Stimulated activated CD8-positive, alpha-beta memory T cell treated with anti-CD3 and anti-CD28 coated beads, Interleukin-2, amount 100 ng/mL, for 1 hour (primary cell): ENCODE measurements at places on chromosomes 1 and 21.

DNA sequence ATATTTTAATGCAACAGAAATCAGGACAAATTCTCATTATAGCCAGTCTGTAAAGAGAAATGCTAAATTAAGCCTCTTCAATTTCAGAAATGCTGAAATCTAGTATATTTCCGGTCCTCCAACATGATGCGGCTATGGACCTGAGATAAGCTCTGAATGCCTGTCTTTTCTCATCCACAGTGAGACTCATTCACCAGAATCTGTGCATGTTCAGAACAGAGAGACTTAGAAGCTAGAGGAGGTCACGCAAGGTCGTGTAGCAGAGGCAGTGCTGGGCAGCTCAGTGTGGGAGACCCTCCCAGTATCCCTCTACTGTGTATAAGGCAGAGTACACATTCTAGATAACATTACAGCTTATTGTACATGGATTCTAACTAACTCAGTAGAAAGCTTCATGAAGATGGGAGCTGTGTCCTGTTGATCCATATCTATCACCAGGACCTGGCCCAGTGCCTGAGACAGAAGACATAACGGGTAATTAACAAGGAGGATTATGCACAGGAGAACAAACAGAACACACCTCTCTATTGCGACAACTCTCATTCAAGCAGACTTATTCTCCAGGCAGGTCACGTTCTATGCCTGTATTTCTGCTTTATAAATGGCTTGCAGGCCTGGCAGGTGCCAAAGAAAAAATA, 97.0 kb upstream of the COA6 start:
- no peak for DNase-seq

DNA sequence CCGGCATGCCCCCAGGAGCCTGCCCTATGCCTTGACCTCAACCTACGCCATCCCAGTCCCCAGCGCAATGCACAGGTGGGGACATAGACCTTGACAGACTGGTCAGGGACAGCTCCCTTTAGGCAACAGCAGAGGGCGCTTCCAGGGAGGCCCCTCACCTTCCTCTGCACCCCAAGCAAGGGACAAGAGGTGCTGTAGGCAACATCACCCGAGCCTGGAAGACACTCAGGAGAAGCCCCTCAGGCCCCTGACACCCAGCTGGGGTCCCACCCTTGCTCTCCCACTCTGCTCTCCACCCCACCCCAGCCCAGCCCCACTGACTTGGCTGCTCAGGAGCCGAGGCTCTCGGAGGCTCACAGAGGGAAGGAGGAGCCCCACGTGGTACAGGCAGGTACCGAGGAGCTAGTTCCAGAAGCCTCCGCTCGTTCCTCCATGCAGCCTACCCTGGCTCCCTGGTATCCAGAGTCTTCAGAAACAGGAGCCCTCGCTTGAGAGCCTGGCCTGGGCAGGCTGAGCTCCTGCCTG, 2.4 kb upstream of the WNT3A start:
- DNase-seq = no peak

GRCh38 chr1:228006034-228006785, 588 bp upstream of the WNT3A start:
- no peak for DNase-seq

GRCh38 chr21:8992731-8993174, 1528.6 kb upstream of the TPTE start:
- no peak for DNase-seq

GRCh38 chr1:184143449-184143848, 91.9 kb downstream of the TSEN15 start:
- no peak for DNase-seq

- DNase-seq = no peak
Measured at GRCh38 chr1:149936992-149937705, 470 bp upstream of the MTMR11 start.

DNA sequence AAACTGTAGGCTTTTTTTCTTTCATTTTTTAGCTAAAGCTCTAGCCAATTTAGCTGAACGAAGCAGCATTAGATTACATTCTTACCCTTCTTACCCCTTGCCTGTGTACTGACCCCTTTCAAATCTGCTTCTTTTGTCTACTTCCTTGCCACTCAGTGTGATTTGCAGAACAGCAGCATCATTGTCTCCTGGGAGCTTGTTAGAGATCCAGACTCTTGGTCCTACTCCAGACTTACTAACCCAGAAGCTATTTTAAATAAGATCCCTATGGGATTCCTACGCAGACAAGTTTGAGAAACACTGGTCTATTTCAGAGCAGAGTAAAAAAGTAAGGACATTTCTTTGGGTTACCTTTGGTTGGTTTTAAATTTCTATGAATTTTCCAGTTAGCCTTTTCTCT, 13.8 kb downstream of the LRRC39 start:
- DNase-seq = no peak

- no peak for DNase-seq
Measured at GRCh38 chr21:14862794-14863720, 201.7 kb downstream of the NRIP1 start.

DNA sequence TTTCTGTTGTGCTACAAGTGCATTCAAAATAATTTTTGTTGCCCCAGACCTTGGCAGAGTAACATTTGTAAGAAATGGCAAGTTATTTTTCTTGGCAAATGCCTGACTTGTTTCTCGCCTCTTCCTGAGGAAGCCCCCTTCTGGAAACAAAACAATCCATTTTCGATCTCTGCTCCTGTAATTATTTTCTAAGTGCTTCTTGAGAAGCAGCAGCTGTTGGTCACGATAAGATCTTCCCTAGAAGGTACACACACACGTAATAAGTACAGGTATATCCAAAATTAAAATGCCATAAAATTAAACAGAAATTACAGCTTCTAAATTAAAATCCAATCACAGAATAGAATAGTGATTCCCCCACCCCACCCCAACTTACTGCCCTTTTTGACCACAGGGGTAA, 47.3 kb downstream of the LPGAT1 start:
- DNase-seq = no peak

DNA sequence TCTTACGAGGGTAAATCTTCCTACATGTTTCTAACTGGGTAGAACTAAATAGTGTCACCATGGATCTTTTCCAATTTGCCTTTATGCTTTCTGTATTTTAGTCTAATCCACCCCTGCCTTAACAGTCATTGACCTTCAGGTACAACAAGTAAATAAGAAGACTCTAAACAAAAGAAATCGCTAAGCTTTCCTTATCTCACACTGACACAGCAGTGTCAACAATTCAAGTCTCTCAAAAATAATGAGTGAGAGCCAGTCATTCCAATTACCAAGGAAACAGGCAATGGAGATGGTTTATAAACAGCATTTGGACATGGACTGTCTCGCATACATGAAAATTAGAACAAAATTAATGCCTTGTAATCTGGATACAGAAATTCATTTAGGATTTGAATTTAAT, 365.8 kb downstream of the VAV3 start:
- DNase-seq = no peak

- DNase-seq = no peak
Measured at GRCh38 chr1:202815120-202815519, 4.4 kb downstream of the PCAT6 start.

GRCh38 chr1:30042438-30043147, 680.8 kb downstream of the MATN1 start:
- DNase-seq = no peak
